ENCODE measurements at places on chromosomes 1 and 21. TPM values are rescaled to one million over a fixed set of nuclear protein-coding genes. Genes with fewer than 3 reads are reported as not detected.
A peak's percentile ranks its signal among the peaks of the same experiment; 100 is the strongest.

GRCh38 chr1:235415008-235415904 lies 48.0 kb downstream of the TBCE start:
- no peak for DNase-seq

- DNase-seq: no peak
Observed at GRCh38 chr21:46037331-46038325, 56.1 kb downstream of the COL6A1 start.

DNA sequence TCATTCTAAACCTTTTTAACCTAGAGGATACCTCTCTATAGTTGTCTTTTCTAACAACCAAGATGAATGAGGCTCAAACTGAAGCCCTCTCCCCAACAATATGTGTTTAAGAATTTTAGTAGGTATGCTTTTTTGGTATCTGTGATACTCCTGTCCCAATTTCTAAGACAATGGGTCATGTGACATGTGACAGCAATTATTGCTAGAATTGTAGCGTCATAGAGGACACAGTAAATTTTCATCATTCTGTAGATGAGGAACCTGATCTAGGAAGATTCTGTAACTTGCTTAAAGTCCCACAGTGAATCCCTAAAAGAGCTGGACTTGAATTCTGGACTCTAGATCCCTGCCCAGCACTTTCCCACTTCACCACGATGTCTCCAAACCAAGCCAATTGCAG lies 11.6 kb upstream of the CASQ1 start:
- no peak for DNase-seq

DNA sequence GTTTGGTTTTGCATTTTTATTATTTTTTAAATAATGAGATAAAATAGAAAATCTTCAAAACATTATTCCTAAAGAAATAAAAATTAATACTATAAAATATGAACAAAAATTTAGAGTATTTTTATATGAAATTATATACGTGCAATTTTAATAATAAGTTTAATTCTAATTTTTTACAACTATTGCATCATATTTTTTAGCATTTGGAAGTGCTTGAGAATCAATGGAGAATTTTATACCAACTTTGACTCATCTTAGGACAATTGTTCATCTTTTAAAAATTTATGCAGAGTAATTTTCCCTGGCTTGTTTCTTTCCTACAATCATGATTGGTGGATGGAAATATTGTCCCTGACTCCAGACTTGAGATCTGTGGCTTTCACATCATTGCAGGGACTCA lies 362.5 kb downstream of the MRPL39 start:
- no peak for DNase-seq

- peak; percentile 39 for DNase-seq
Observed at GRCh38 chr1:150362721-150363425, 1.1 kb upstream of the RPRD2 start.

DNA sequence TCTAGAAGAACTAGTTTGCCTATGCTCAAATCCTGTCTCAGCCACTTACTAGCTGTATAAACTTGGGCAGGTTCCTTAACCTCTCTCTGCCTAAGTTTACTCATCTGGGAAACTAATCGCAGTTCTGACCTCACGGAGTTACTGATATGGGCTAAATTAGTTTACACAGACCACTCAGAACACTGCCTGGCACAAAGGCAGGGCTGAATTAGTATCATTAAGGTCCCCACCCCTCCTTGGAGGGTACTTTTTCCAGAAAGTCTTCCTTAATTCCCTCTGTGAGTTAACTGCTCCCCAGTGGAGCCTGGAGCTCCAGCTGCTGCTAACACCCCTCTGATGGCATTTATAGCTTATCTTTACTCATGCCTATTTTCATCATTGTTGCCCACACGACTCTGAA lies 40.3 kb downstream of the SSBP3 start:
- DNase-seq: no peak

GRCh38 chr1:172719694-172720138 lies 60.8 kb downstream of the FASLG start:
- no peak for DNase-seq

GRCh38 chr1:24155011-24155782 lies 12.3 kb upstream of the IL22RA1 start:
- no peak for DNase-seq

GRCh38 chr21:44416193-44416592 lies 39.1 kb upstream of the LRRC3 start:
- DNase-seq: peak; percentile 48

GRCh38 chr1:19645411-19646251 lies 1.5 kb downstream of the NBL1 start:
- peak; percentile 70 for DNase-seq

DNA sequence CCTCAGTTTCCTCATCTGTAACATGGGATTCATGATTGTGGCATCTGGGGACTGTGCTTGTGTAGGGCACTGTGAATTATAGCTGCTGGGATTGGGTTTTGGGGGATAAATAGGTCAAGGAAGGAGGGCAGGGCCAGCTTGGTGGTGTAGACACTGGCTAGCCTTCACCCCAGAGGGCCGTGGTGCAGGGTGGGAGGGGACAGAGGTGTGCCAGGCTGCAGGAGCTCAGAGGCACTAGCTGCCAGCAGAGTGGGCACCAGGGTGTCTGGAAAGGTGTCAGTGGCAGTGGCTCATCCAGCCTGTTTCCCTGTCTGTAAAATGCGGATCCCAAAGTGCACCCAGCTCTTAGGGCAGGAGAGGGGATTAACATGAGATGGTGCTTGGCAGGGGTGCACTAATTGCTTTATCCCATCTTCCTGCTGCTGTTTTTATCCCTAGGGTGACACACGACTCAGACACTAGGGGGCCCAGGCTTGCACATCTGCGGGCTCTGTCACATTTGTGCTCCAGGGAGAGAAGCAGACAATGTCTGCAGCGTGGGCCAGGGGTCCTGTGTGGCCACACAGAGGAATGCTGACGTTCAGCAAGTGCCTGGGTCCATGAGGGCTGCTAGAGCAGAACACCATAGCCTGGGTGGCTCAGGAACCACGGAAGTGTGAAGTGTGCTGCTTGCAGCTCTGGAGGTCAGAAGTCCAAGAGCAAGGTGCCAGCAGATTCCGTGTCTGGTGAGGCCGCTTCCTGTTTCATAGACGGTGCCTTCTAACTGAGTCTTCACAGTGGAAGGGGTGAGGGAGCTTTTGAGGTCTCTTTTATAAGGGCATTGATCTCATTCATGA lies 19.3 kb downstream of the OBSCN start:
- DNase-seq: no peak

DNA sequence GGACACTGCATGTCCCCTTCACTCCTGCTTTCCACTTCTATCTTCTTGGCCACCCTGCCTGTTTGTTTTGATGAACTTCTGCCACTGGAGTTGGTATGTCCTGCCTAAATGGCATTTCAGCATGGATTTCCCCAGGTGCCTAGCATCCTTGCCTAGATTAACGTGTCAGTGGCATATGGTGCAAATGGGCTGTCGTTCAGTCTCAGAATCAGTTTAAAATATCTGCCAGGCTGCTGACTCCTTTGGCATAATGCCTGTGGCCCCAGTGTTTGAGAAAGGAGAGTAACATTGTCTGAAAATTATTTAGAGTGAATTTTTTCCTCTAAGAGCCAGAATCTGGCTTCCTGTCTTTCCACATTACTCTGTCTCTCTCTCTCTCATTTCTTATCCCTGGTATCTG lies 64.9 kb upstream of the BARHL2 start:
- DNase-seq: no peak

DNA sequence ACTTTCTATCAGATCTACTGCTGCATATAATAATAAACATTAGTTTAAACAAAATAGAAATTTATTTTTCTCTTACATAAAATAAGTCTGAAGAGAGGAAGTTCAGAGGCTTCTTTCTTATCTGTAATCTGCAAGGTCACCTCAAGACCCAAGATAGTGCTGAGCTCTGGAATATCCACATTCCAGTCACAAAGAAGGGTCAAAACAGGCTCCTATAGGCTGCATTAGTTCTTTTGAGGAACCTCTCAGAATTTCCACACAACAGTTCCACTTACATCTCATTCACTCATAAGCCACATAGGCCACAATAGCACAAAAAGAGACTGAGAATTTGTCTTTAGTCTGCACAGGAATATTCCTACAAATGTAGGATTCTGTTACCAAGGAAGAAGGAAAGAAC lies 15.4 kb downstream of the DYNLT5 start:
- no peak for DNase-seq

DNA sequence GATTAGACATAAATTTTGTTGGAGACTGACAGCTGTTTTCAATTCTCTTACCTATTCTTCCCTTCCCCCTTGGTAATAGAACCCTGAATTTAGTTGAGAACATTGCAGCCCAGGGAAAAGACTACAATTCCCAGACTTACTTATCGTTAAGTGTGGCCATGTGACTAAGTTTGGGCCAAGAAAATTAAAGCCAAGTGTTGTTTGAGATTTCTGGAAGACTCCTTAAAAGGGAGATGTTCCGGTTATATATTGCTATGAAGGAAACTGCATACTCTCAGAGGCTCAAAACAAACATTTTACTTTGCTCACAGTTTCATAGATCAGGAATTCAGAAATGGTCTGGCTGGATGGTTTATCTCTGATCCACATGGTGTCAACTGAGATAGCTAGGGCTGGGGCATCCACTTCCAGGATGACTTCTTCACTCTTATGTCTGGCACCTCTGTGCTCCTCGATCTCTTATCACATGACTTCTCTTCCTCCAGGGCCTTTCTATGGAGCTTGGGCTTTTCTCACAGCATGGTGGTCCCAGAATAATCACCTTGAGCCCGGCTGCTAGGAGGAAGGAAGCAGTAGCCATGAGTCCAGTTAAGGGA lies 22.4 kb upstream of the CD34 start:
- no peak for DNase-seq

DNA sequence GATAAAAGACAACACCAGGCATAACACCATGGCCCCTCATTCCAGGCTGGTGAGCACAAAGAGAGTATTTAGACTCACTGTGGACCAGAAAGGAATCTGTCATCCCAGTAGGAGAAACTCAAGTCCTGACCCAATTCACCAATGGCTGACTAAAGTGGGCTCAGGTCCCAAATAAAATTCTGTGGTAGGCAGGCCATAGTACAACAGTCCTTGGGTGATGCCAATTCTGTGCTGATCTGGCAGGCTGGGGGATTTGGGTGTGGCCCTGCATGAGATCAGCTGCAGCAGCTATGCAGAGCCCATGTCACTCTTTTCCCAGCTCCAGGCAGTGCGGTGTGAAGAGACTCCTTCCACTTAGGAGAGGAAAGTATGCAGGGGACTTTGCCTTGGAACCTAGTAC lies 245.1 kb downstream of the LBR start:
- DNase-seq: no peak

GRCh38 chr1:230926182-230926581 lies 52.5 kb downstream of the TTC13 start:
- DNase-seq: no peak

- peak; percentile 59 for DNase-seq
Observed at GRCh38 chr1:203174324-203174985, 1.2 kb downstream of the MYBPH start.

- no peak for DNase-seq
Observed at GRCh38 chr1:3066826-3067225, 2.2 kb upstream of the PRDM16 start.

GRCh38 chr1:151416231-151416630 lies 16.9 kb downstream of the PSMB4 start:
- DNase-seq: peak; percentile 49

The NHLH1 gene
- total RNA-seq: 0.24 TPM

The CTTNBP2NL gene
- 59.2 TPM for total RNA-seq

The PLA2G2D gene
- 0.33 TPM for total RNA-seq

The GSTM5 gene
- total RNA-seq: 23.4 TPM

The FCRL6 gene
- total RNA-seq: 0.45 TPM

The TNFRSF18 gene
- 1.1 TPM for total RNA-seq

The JMJD4 gene
- total RNA-seq: 14.4 TPM

The TINAGL1 gene
- total RNA-seq: 317 TPM

The EXOC8 gene
- 17.2 TPM for total RNA-seq

The RPRD2 gene
- total RNA-seq: 30.9 TPM

The GJC2 gene
- 4.3 TPM for total RNA-seq
